ENCODE measurements at places on chromosomes 2 and 18.

GRCh38 chr2:191382801-191383200, 137.6 kb downstream of the MYO1B start:
- DNase-seq: no peak

DNA sequence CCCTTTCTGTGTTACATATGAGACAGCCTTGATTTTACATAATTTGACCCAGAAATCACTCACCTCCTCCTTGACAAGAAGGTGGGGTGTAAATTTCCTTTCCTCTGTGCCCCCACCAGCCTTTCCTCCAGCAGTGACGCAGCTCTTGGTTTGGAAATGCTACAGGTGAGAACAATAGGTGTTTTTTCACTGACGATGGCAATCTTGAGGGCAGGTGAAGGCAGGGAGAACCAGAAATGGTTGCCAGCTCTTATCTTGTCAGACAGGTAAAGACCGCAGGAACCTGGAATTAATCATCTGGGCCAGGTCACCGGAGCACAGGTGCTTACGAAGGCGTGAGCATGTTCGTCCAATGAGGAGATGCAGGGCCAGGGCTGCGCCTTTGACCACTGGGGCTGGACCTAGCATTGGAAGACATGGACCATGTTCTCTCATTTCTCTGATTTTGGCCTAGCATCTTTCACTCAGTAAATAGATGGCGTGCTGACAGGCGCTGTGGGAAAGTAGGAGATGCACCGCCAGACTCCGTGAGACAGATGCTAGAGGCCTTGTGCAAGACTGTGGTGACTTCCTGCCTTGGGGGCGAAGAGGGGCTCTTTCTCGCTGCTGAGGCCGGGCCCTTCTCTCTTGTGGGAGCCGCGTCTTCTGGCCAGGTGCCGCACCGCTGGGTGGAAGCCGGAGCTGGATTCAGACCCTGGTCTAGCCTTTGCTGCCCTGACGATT, 4.0 kb downstream of the CIDEA start:
- no peak for DNase-seq

- DNase-seq: no peak
Measured at GRCh38 chr2:169759987-169760386, 26.4 kb downstream of the KLHL23 start.

DNA sequence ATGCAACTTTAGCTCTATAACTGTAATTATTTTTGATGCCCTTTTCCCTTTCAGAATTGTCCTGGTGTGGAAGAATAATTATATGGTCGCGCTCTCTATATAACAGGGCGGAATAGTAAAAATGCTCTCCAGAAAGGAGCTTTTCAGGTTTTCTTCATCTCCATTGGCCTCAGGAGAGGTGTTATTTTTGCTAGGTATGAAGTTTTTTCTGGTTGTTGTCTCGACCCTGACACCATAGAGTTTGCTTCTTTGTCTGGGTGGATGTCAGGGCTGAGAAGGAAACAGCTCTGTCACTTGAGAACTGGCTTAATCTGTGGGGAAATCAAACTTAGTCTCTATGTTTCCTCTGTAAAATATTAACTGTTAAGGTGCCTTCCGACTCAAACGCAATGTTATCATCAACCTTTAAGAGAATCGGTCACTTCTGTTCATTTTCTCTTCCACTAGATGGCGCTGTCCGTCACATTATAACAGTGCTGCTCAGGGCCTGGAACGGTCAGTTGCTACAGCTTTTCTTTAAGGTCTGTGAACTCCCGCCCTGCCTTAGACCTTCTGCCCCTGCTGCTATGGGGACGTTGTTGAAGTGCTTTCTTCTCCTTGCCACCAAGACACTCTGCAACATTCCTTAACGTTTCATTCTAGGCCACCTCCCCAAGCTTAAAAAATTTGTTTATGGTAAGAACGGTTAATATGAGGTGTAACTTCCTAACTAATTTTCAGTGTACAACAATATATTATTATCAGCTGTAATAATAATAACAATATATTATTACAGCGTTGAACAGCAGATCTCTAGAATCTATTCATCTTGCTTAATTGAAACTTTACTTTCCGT, 23.8 kb upstream of the SERPINB12 start:
- DNase-seq: peak; percentile 9

DNA sequence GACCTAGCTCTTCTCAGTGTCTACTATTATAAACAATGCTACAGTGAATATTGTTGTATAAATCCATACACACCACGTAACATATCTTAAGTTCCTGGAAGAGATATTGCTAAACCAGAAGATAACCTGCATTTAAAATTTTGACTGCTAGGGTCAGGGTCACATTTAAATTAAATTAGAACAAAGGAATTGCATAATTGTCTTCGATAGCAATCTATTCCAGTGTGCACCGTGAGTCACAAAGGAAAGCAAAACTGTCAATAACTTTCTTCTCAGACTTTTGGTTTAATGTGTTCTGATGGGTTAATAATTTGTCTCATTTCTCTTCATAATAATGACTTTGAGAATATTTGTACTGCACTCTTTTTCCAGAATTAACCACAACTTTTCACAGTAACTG, 4.2 kb downstream of the GEN1 start:
- DNase-seq: no peak

GRCh38 chr2:62194558-62195420, 1.1 kb upstream of the B3GNT2 start:
- DNase-seq: no peak

GRCh38 chr2:161102770-161103450, 57.3 kb upstream of the TANK start:
- DNase-seq: no peak

GRCh38 chr2:106857882-106858478, 28.0 kb downstream of the ST6GAL2 start:
- no peak for DNase-seq

DNA sequence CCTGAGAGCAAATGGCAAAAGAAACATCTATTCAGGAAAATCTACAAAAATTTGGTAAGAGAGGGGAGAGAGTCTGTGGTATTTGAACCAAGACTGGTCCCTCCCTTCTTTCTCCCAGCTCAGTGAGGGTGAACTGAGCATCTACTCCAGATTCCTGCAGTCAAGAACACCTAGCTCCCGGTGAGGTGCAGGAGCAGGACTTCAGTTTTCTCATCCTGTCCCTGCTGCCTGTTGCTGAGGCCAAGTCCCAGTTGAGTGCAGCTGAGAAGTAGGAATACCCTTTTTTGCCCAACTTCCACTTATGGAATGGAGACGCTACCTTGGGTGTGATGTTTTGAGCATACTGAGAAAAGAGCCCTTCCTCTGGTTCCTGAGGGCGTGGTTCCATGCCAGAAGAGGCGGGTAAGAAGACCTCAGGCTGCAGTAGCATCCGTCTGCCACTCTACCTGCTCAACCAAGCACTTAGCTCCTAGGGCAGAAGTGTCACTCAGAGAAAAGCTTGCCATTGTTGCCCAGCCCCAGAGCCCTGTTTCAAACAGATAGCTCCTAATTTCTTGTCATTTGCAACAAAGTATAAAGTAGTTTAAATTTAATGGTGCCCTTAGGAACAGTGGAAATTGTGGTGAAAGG, 112.9 kb downstream of the SOS1 start:
- DNase-seq: no peak

DNA sequence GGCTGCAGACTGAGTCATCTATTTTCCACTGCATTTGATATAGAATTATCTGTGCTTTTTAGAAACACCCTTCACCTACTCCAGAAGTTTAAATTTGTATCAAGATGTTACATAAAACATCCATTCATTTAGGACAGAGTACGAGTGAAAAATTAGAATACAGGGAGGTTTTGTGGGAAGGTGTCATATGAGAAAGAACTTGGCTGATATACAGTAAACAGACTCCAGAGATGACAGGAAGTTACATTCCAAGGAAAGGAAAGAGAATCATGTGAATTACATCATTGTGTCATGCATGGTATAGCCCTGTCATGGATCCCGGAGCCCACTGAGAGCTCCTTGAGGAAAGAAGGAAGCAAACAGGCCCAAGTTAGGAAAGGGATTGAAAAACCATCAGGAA, 341.5 kb upstream of the PKDCC start:
- DNase-seq: no peak

DNA sequence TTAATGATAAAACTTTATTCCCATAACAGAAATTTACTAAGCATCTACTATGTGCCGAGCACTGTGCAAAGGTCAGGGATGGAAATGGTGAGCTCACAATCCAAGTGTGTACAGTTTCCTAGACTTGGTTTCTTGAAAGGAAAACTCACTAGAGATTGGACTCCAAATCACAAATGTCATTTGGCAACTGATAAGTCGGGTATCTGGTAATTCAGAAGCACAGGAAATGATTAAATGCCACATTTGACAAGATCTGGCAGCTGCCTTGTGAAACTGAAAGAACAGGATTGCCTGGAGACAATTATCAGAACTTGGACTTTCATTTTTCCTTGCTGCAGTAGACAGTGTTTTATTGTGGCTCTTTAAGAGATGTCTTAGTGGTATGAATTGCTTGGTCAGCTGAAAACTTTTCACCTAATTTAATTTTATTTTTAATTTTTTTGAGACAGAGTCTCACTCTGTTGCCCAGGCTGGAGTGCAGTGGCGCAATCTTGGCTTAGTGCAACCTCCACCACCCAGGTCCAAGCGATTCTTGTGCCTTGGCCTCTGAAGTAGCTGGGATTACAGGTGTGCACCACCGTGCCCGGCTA, 19.2 kb downstream of the ITGA6 start:
- no peak for DNase-seq

GRCh38 chr18:72834731-72835130, 33.1 kb downstream of the NETO1 start:
- DNase-seq: no peak

GRCh38 chr2:238865015-238865719, 17.3 kb downstream of the TWIST2 start:
- no peak for DNase-seq

GRCh38 chr2:225893151-225893550, 493.6 kb downstream of the NYAP2 start:
- DNase-seq: no peak

- no peak for DNase-seq
Measured at GRCh38 chr2:232075080-232075479, 113.6 kb downstream of the DIS3L2 start.

GRCh38 chr2:100807707-100808106, 12.2 kb upstream of the NPAS2 start:
- DNase-seq: no peak

DNA sequence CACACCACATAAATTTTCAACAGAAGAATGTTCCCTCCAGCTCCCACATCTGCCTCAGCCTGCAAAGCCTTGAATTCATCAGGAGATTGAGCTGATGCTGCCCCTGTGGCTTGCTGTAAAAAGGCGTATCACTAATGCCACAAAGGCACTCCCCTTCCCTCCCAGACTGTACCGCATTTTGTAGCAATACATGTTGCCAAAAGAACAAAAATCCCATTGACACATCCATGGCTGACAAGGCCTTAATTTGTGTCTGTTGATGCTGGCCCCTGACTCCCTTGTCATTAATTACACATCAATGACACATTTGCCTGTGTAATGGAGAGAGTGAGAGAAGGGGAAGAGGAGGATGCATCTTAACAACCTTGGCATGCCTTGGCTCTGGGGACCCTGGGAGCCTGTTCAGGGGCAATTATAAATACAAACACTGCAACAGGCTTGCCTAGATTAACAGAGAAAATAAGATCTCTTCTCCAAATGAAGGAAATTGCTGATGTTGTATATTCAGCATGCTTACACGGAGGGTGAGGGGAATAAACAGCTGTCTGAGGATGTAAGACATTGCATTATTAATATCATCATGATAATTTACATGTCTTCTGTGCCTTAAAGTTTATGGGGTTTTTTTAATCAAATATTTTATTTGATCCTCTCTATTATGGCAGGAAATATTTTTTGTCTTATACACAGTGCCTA, 264.0 kb downstream of the SUCLG1 start:
- DNase-seq: no peak

DNA sequence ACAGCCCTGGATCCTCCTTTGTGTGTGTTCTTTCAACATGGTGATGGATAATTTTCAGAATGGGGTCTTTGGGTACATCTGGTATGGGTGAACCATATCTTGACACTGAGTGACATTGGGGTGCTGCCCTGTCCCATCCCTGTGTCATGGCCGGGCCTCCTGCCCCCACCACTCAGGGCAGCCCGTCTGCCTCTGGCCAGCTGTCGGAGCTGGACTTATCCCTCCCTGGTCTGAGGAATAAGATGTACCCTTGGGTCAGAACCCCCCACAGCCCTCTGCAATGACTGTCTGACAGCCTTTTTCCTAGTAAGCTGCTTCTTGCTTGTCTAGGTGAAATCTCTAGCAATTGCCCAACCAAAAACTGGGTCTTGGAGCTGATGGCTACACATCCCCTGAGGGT, 142.9 kb downstream of the SH3RF3 start:
- no peak for DNase-seq

GRCh38 chr18:24089515-24090337, 49.1 kb upstream of the CABYR start:
- DNase-seq: no peak

GRCh38 chr2:25388491-25388890, 46.8 kb upstream of the DNMT3A start:
- DNase-seq: no peak

- no peak for DNase-seq
Measured at GRCh38 chr2:4175343-4175742, 472.0 kb downstream of the DCDC2C start.

DNA sequence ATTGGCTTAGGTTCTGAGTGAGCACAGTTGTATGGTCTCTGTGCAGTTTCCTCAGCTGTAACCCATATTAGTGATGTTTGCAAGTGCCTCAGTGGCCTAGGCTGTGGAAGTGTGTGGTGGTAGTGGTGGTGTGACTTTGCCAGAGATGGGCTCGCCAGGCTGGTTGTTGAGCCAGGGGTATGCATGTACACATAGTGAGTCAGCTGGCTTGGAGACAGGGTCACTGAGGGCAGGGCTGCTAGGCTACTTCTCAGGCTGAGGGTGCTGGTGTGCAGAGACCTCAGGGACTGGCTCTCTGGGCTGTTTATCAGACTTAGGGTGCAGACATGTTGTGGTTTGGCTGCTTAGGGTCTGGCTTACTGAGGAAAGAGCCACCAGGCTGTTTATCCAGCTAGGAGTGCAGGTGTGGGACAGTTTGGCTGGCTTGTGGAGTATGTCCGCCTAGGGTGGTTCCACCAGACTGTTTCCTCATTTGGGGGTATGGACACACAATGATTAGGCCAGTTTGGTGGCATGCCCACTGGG, 15.0 kb downstream of the APLF start:
- no peak for DNase-seq

GRCh38 chr2:14933753-14934152, 301.2 kb downstream of the LRATD1 start:
- DNase-seq: no peak

DNA sequence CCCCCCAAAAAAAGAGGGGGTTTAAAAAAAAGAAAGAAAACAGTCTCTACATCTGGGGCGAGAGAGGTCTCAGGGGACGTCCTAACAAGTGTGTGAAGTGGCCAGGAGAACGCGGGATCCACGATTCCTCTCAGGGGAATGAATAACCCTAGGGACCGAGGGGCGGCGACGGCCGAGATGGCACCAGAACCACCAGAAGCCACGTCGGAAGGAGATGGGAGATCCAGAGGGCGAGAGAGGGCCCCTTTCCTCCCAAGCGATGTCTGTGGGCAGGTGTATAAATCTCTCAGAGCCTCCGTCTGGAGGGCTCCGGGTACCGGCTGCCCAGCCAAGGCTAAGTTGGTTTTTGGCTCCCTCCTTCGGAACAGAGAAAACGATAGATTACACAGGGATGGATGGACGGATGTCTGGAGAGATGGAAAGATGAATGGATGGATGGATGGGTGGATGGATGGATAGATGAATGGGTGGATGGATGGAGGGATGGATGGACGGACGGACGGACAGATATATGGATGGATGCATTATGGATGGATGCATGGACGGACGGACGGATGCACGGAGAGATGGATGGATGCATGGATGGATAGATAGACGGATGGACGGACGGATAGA, 1.7 kb downstream of the EPHA4 start:
- DNase-seq: no peak

- no peak for DNase-seq
Measured at GRCh38 chr18:38843291-38843690, 1277.7 kb upstream of the CELF4 start.

- DNase-seq: no peak
Measured at GRCh38 chr2:39990335-39990900, 211.4 kb upstream of the THUMPD2 start.
